ENCODE measurements at places on chromosomes 2 and 18.

- DNase-seq = no peak
These were observed 238.5 kb downstream of the GALR1 start for GRCh38 chr18:77487951-77488740.

- no peak for DNase-seq
These were observed 87.6 kb upstream of the GALNT5 start for GRCh38 chr2:157169889-157170288.

DNA sequence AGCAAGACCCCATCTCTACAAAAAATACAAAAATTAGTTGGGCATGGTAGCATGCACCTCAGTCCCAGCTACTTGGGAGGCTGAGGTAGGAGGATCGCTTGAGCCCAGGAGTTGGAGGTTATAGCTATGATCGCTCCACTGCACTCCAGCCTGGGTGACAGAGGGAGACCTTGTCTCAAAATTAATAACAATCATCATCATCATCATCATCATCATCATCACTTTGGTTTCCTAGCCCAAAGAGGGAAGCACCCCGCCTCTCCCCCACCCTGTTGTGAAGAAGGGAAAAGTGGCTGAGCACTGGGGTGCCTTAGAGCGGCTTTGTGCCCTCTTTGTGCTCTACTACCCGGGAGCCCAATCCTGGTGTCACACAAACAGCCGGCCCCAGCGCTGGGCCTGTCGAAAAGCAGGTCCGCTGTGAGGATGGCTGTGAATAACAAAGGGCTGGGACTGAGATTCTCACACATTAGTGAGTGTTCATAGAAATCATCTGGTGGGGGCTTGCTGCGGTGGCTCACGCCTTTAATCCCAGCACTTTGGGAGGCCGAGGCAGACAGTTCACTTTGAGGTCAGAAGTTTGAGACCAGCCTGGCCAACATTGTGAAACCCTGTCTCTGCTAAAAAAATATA lies 42.6 kb upstream of the ASXL2 start:
- no peak for DNase-seq

DNA sequence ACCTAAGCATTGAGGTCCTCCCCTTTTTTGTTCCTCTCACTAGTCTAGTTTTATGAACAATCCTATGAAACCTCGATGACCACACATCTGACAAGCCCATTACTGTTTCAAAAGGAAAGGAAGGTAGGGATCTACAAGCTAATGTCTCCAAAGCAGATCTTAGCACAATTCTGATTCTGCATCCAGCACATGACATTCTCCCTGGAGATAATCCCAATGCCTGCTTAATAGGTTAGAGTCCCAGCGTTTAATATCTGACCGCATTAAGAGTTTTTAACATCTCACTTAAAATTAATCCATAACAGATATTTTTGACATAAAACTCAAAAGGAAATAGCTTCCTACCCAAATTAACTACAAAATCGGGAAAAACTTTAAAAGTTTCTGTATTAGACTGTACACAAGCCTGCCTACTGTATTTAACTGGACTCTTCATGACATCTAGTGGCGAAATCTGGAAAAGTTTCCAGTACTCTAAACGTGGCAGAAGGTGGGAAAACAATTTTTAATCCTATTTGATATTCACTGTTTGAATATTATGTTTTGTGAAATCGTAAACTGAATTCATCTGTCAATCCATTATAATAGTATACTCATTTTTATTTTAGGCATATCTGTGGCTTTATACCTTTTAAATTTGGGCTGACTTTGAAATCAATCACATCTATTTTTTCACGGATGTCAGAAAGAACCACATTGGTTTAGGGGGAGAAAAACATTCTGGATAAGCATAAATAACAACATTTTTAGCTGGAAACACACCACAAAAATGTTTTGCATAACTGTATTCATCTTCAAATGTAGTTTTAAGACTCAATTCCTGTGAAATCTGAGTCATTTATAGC lies 62.4 kb downstream of the TXNL1 start:
- DNase-seq = no peak

GRCh38 chr2:235001237-235002133 lies 49.7 kb downstream of the SH3BP4 start:
- DNase-seq = no peak

GRCh38 chr2:61380056-61380881 lies 90.6 kb downstream of the USP34 start:
- no peak for DNase-seq

- DNase-seq = no peak
These were observed 8.9 kb upstream of the OSR1 start for GRCh38 chr2:19367326-19367725.

GRCh38 chr18:57094175-57094574 lies 52.7 kb upstream of the BOD1L2 start:
- DNase-seq = no peak

DNA sequence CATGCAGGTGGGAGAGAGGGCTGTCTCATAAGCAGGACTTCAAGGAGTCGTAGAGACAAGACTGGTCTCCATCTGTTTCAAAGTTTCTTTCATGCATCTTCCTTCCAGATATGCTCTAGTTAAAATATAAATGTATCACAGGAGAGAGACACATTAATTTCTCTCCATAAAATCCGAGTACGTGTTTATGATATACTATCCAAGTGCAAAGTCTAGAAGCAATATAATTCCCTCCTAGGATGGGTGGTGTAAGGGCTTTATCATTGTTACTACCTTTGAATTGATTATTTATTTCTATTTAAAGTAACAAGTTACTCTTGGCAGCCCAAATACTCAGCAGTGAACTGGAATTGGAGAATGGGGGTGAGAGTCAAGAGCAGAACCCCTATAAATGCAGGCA lies 172.3 kb downstream of the LRRTM1 start:
- DNase-seq = no peak

- no peak for DNase-seq
These were observed 57.9 kb upstream of the MSH2 start for GRCh38 chr2:47344890-47345589.

DNA sequence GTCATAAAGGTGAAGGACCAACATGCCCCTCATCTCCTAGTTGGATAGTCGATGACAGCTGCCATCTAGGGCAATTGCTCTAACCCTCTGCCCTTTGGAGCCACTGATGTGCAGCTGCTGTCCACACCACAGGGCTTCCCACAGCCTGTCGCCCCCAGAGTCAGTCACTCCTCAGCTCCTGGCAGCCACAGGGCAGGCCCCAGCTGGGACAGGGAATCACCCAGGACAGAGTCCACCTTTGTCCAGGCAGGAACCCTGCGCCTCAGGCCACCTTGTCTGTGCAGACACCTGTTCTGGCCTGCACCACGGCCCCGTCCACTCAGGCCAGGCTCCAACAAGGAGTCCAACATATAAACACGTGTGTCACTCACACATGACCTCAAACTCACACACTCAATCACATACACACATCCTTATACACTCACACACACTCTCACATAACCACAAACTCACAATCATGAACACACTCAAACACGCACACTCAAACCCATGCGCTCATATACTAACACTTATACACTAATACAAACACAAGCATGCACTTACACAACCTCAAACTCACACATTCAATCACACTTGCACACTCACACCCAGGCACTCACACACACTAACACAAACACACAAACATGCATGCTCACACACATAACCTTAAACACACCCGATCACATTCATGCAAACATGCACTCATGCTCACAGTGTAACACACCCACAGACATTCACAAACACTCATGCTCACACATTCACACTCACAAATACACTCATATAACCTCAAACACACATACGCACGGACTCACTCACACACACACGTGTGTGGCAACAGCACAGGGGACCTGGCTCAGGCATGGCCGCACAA lies 29.7 kb downstream of the HDAC4 start:
- no peak for DNase-seq

DNA sequence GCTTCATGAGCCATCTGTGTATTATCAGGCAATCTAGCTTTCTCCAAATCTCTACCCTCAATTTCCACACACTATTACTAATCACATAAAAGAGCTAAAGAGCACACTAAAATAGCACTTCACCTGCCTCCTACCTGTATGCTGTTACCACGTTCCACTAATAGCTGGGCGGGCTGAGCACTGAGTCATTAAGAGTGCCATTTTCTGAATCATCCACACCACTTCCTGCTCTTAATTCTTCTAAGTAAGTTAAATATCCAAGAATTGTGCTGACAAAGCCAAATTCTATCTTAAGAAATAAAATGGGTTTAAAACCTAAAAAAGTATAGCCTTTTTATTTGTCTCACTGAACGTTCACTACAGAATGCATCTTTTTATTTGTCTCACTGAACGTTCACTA lies 35.7 kb downstream of the NOL10 start:
- peak; percentile 88 for DNase-seq

DNA sequence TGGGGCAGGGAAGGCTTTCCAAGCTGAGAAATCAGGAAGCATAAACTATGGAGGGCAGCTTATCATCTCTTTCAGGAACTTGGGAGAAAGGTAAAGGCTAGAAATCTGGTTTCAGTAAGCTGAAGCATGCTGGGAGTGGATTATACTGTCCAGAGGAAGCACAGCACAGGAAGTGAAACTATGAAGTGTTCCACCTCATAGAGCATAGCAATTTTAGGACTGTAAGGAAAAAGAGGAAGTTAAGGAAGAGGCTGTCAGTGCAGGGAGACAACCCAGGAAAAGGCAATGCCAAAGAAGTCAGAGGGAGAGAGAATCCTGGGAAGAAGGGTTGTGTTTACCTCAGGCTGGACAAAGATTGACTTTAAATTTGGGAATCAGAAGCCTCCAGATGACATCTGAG lies 51.9 kb downstream of the EFEMP1 start:
- no peak for DNase-seq

GRCh38 chr2:72149556-72150156 lies 2.0 kb upstream of the CYP26B1 start:
- DNase-seq = no peak

DNA sequence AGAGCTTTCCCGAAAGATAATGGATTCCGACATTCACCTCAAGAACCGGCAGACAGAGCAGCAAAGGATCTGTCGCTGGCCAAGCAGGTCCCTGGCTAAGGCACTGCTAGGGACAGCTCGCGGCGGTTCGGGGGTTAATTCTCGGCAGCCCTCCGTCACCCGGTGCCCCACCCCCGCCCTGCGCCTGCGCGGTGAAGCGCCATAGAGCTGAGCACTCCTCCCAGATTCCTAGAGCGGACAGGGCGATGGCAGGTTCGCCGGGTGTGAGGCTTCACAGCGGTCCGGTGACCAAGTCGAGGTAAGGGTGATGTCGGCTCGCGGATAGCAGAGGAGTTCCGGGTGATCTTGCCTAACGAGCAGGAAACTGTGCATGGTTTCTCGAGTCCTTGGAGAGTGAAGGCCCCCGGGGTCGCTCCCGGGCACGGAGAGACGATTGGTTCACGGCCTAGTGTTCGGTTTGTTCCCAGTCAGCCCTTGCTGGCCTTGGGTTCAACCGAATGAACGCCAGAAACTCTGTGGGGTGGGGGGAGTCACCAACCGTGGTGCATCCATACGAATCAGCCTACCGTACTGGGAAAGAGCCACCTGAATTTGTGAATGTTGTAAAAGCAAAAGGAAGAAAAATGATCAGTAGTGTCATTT lies at the start of gene ZSCAN30:
Gene ZSCAN30 (minus strand): TSS at position 136 of the 642 bp plus-strand sequence. CDS start 25,877 bp downstream, outside the sequence.
- DNase-seq = peak; percentile 66

- no peak for DNase-seq
These were observed at the start of gene SPIRE1 for GRCh38 chr18:12657684-12658425. TSS of gene SPIRE1 (minus strand) at chr18:12658107. CDS start at chr18:12657866, 241 bp downstream.

DNA sequence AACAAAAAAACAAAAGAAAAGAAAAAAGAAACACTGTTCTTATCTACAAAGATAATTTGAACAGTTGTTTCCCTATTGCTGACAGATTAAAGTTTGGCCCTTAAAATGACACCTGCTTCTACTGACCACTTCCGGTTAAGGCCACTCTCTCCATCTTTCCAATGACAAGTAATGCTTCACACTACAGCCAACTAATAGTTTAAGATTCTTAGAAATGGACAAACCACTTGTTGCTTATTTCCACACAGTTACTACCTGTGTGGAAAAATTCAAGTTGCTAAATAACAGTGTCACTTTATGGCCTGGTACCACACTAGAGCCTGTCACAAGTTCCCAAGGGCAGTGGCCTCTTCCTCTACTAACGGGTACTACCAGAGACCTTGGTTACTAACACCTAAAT lies 2.4 kb downstream of the TMEM185B start:
- no peak for DNase-seq

GRCh38 chr2:195146761-195147541 lies 510.1 kb upstream of the SLC39A10 start:
- DNase-seq = no peak

- DNase-seq = no peak
These were observed 151.2 kb downstream of the STK39 start for GRCh38 chr2:168096158-168096557.

DNA sequence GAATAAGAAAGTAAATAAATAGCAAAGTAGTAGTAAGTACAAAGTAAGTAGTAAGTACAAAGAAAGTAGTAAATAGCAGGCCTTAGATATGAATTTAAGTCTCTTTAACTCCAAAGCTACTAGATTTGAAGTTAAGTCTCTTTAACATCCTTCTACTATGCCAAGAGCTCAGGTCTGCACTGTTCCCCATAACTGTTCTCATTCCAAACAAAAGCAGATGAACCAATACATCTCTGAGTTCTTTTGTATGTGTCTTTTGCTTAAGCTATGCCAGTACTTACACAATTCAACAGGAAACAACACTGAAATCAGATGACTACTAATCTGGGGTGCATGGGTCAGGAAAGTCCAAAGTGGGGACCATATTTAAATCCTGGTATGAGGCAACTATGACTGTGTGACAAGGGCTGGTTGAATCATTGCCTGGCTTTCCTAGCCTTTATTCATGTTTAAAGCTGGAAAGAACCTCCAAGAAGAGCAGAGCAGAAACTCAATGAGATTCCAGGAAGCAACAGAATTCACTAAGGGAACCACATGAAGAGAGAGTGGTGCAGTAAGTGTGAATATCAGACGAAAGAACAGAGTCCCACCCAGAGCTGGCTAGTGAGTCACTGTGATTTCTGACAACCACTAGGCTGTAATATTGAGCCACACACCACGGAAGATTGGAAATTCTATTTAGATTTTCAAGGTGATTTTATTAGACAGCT lies 51.0 kb upstream of the CYP26B1 start:
- peak; percentile 34 for DNase-seq
